Activated CD8-positive, alpha-beta memory T cell treated with anti-CD3 and anti-CD28 coated beads, Interleukin-2, amount 10 ng/mL, durations not matched to agents 7 days and 5 days (primary cell): ENCODE measurements at places on chromosomes 6 and 20. TPM values are rescaled to one million over a fixed set of nuclear protein-coding genes. Genes with fewer than 3 reads are reported as not detected.

GRCh38 chr6:37016995-37017394 lies 11.5 kb downstream of the FGD2 start:
- H3K4me3 ChIP-seq = no peak overlapping the region
- no peak overlapping the region for H3K27ac ChIP-seq
- no peak for DNase-seq
- no peaks in the 10 kb centered on the region for H3K27me3 ChIP-seq
- H3K36me3 ChIP-seq = peaks cover 7% of the 10 kb centered on the region
- H3K4me1 ChIP-seq = peaks cover 37% of the 10 kb centered on the region

MOG gene
- not detected for total RNA-seq

DNA sequence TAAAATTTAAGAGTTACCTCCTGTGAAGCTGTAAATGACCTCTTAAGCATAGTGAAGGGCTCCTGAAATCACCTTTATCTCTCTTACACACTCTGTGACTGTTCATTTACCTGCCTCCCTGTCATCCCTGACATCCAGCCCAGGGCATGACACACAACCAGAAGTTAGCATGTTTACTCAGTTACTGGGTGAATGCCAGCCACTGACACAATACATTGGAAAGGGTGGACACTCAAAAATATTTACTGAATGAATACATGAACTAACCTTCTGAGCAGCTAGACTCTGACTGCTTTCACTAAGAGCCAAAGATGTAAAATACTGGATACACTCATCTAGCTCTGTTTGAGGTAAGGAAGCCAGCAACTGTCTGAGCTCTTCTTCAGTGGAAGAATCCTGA lies 25.3 kb downstream of the SERAC1 start:
- H3K4me3 ChIP-seq = no peak overlapping the region
- no peak overlapping the region for H3K27ac ChIP-seq
- peaks cover 11% of the 10 kb centered on the region for H3K36me3 ChIP-seq
- no peaks in the 10 kb centered on the region for H3K27me3 ChIP-seq

DNA sequence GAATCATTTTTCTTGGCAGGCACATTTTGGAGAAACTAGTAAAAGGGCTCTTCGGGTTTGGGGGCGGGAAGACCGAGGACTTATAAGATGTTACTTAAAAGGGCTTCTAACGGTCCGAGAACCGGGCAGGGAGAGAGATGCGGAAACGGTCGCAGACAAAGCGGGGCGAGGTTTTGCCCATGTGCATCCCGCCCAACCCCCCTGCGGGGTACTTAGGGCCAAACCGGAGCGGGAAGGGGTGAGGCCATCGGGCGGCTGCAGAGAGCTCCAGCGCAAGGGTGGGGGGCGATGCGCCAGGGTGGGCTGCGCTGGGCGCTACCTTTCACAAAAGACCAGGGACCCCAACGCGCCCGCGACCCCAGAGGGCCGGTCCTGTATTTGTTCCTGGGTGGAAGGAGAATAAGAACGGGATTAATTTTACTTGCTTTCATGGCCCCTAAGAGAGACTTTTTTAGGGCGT lies 616 bp downstream of the TUBB start:
- H3K4me1 ChIP-seq = peaks cover 58% of the 10 kb centered on the region
- H3K36me3 ChIP-seq = peaks cover 64% of the 10 kb centered on the region
- H3K27ac ChIP-seq = peak overlapping the region; percentile 95
- DNase-seq = peak; percentile 86
- no peaks in the 10 kb centered on the region for H3K27me3 ChIP-seq

MAFB gene
- total RNA-seq = 0.09 TPM

MEP1A gene
- not detected for total RNA-seq

TRIM15 gene
- not detected for total RNA-seq

NKAPL gene
- 0.26 TPM for total RNA-seq

BRPF3 gene
- total RNA-seq = 14.8 TPM

GRCh38 chr6:39339868-39340550 lies 17.5 kb upstream of the KCNK16 start:
- no peak overlapping the region for H3K27ac ChIP-seq
- H3K27me3 ChIP-seq = peaks cover 25% of the 10 kb centered on the region
- no peak overlapping the region for H3K4me3 ChIP-seq
- peaks cover 22% of the 10 kb centered on the region for H3K4me1 ChIP-seq
- H3K36me3 ChIP-seq = no peaks in the 10 kb centered on the region
